Ovary (tissue), 10 donors: ENCODE measurements at places on chromosomes 13 and 19. TPM values are rescaled to one million over a fixed set of nuclear protein-coding genes. Genes with fewer than 3 reads are reported as not detected.

CAPS gene
- polyA plus RNA-seq: 12.4 TPM

CBLC gene
- polyA plus RNA-seq: not detected

HRC gene
- polyA plus RNA-seq: 10.5 TPM

DNA sequence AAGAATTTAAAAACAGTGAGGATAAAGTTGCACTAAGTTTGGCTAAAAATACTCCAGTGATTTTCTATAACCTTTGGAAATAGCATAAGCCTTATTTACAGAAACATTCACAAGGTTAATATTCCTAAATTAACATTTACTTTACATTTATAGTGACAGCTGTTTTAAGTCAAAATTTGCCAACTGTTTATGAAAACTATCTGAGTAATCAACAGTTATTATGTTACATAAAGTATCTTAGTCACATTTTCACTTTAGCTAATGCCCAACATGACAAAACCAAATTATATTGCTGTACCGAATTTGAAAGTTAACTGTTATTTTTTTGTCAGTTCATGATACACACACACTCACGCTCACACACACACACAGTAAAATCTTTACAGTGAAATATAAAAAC is 1.2 kb downstream of the TNFRSF19 start:
- H3K27me3 ChIP-seq: no peaks in the 10 kb centered on the region
- H3K36me3 ChIP-seq: no peaks in the 10 kb centered on the region
- DNase-seq: no peak

- H3K4me3 ChIP-seq: no peak overlapping the region
- no peak for DNase-seq
- no peak overlapping the region for H3K27ac ChIP-seq
- H3K27me3 ChIP-seq: no peaks in the 10 kb centered on the region
- no peaks in the 10 kb centered on the region for H3K4me1 ChIP-seq
Observed at GRCh38 chr13:46543287-46543686, 9.7 kb upstream of the LRCH1 start.

DNA sequence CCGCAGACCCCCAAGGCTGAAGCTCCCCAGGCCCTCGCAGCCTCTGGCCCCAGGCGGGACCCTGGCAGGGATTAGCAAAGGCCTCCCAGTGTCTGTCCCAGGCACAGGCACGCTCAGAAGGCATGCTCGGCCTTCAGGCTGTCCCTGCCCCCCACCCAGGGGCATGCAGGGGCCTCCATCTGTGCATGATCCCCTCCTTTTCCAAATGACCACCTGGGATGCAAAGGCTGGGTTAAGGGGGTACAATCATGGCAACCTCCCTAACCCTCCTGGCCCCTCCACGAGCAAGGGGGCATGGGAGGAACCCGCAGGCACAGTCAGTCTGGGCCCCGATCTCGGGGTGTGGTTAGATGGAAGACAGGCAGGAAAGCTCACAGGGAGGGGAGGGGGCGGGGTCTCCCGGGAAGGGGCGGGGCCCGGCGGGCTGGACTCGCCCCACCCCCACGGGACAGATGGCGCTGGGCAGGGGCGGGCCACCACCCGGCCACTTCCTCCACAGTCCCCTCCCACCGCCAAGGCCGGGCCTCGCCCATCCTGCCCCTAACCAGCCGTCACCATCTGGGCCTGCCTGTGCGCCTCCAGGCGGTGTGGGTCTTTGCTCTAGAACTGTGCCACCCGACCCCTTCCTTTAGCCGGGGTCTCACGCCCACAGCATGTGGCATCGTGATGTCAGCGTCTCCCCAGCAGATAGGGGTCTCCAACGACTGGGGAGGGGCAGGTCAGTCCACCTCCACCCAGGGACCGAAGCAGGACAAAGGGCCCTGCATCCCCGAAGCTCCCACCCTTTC is 7.0 kb upstream of the REXO1 start:
- H3K27ac ChIP-seq: peak overlapping the region; percentile 49
- no peaks in the 10 kb centered on the region for H3K27me3 ChIP-seq
- H3K4me1 ChIP-seq: peaks cover 22% of the 10 kb centered on the region
- peak; percentile 69 for DNase-seq
- H3K4me3 ChIP-seq: no peak overlapping the region

DNA sequence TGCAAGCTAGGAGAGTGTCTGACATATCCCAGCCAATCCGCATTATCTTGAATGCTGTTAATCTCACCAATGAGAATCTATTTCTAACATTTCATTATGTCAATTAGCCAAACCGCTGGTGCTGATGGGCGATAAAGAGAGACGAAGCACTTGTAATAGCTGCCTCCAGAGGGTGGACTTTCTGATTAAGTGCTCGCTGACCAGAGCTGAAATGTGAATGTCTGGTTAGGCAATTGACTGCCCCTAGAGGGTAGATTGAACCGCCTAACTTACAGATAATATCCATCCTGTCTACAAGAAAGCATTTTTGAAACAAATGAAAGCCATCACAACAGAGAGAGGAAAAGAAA is 552 bp upstream of the GRWD1 start:
- H3K4me1 ChIP-seq: peaks cover 6% of the 10 kb centered on the region
- no peak overlapping the region for H3K27ac ChIP-seq
- DNase-seq: no peak
- peak overlapping the region; percentile 66 for H3K4me3 ChIP-seq
- no peaks in the 10 kb centered on the region for H3K36me3 ChIP-seq

DNA sequence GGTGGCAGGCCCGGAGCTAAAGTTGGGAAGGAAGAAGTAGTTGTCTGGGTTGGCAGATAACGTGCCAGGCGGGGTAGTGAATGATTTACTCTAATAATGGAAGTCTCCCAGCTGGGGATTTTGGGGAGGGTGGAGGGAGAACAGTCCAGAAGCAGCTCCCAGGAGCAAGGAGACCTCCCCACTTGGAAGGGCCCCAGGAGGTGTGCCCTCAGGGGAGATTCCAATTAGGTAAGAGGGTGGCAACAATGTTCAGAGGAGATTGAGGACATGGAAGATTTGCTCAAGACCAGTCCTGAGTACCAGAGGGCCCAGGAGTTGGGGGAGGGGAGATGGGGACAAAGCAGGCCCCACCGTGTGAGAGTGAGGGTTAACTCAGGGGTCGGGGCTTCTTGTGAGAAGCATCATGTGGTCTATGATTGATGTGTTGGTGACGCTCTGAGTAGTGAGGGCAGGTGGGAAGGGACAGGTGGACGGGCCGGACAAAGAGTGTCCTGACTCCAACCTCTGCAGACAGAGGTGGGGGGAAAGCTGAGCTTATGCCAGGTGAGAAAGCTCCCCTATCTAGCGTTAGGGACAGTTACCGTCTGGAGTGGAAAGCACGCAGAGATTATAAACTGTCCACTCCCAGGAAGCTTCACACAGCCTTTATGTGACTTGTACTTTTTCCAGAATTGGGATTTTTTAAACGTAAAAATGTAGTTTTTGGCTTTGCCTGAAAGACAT is 3.5 kb downstream of the SPINT2 start:
- H3K4me1 ChIP-seq: peaks cover 7% of the 10 kb centered on the region
- no peaks in the 10 kb centered on the region for H3K36me3 ChIP-seq
- peak overlapping the region; percentile 20 for H3K27ac ChIP-seq
- no peak for DNase-seq
- H3K4me3 ChIP-seq: no peak overlapping the region
- no peaks in the 10 kb centered on the region for H3K27me3 ChIP-seq

DNA sequence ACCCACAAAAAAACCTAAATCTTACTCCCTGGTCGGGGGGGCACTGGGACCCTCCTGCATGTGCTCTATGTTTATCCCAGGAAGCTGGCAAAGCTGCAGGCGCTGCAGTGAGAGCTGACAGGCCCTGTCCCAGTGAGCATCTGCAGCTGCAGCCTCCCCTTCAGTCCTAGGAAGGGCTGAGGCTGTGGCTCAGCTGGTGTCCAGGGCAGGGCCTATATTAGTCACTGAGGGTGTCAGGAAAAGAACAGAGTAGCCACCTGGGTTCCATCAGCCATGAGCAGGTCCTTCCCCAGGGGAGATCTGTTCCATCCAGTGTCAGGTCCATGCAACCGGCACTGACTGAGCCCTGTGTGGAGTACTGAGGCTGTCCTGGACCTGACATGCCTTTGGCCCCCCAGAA is 120.5 kb downstream of the TNFRSF19 start:
- no peaks in the 10 kb centered on the region for H3K27me3 ChIP-seq
- H3K27ac ChIP-seq: no peak overlapping the region
- no peaks in the 10 kb centered on the region for H3K4me1 ChIP-seq
- no peak overlapping the region for H3K4me3 ChIP-seq
- no peaks in the 10 kb centered on the region for H3K36me3 ChIP-seq
- no peak for DNase-seq

DNA sequence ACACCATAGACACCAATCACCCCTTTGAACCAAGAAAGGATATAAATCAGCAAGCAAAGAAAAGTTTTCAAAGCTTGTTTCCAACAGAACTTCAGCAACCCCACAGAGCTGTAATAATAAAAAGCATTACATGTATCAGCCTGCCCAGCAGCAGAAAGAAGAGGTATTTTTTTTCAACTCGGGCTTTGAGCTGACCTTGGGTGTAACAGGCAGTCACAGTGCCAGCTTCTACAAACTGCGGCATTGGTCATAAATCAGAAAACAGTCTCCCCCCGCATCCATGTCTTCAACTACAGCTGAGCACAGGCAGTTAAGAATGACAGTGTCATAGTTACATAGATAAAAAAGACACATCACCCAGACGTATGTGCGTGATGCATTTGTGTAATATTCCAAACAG is 671.0 kb upstream of the SLITRK1 start:
- no peak overlapping the region for H3K27ac ChIP-seq
- no peak for DNase-seq
- H3K4me1 ChIP-seq: no peaks in the 10 kb centered on the region
- no peaks in the 10 kb centered on the region for H3K27me3 ChIP-seq
- H3K4me3 ChIP-seq: no peak overlapping the region
- no peaks in the 10 kb centered on the region for H3K36me3 ChIP-seq

DNA sequence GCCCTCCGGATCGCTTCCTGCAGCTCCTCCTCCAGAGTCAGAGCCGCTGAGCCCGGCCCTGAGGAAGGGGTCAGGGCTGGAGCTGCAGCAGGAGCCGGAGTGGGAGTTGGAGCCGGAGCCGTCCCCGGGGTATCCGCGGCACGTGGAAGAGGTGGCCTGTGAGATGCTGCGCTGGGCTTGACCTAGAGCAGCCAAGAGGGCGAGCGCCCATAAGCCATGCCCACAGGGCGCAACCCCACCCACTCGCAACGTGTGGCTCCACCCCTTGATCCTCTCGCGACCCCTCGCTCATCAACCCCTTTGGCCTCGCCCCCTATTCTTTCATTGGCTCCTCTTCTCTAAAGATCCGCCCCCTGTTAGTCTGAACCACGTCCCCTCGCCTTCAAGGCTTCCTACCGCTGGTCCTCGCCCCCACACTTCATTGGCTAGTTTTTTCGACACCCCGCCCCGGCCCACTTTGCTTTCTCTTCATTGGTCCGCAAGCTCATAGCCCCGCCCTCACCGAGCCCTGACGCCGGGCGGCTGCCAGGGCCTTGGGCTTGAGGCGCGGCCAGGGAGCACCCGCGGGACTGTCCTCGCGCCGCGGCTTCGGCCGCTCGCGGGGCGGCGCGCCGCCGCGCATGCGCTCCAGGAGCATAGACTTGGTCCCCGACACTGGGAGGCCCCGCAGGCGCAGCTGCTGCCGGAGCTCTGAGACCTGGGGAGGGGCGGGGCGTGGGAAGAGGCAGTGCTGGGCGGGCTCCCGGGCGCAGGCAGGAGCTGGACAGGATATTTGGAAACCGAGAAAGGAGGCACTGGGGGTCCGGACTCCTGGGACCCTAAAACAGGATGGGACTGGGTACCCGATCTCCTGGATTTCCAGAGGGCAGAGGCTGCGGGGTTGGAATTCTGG is 5.4 kb downstream of the MAMSTR start:
- peaks cover 27% of the 10 kb centered on the region for H3K4me1 ChIP-seq
- H3K4me3 ChIP-seq: peak overlapping the region; percentile 63
- H3K36me3 ChIP-seq: no peaks in the 10 kb centered on the region

- no peaks in the 10 kb centered on the region for H3K4me1 ChIP-seq
- no peaks in the 10 kb centered on the region for H3K36me3 ChIP-seq
- DNase-seq: no peak
- no peaks in the 10 kb centered on the region for H3K27me3 ChIP-seq
- H3K4me3 ChIP-seq: no peak overlapping the region
- no peak overlapping the region for H3K27ac ChIP-seq
Observed at GRCh38 chr13:54241719-54242118, 1213.1 kb downstream of the OLFM4 start.
